ENCODE measurements at places on chromosomes 11 and 22.

- DNase-seq = no peak
Observed at GRCh38 chr11:1522081-1522424, 35.5 kb upstream of the MOB2 start.

- DNase-seq = no peak
Observed at GRCh38 chr11:130381317-130381716, 47.1 kb downstream of the ADAMTS8 start.

GRCh38 chr11:28463826-28464225 lies 355.6 kb downstream of the METTL15 start:
- no peak for DNase-seq

GRCh38 chr11:61747192-61747966 lies 5.1 kb upstream of the MYRF start:
- no peak for DNase-seq

DNA sequence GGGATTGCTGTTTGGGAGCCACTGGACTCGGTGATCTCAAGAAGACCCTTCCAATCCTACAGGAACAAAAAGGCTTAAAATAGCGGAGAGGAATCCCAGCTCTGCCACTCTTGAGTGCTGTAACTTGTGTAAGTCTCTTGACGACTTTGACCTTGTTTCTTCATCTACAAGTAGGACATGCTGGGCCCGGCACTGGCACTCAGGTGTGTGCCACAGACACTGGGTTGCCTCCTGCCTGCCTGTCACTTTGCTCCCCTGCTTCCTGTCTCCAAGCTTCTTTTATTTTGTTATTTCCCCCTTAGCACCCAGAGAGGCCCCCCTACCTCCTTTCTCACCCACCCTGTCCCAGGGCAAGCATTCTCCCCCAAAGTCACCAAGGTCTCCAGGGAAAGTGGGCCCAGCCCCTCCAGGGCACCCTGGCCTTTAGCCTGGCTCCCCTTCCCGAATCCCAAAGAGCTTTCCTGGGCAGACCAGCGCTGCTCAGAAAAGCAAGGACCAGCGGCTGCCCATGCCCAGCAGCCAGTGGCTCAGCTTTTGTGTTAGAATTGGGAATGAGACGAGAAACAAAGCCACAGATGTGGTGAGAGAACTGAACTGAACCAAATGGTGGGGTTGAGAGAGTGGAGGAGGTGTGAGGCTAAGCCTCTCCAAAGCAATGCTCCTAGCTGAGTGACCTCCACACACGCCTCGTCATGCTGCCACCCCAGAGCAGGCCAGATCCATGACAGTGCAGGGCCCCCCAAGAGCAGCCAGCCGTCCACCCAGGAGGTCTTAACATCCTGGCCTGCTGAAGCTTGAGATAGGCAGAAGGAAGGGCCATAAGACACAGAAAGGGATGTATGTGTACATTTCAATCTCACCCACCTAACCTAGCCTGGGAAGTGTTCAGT lies 4.5 kb downstream of the TRIM29 start:
- no peak for DNase-seq

DNA sequence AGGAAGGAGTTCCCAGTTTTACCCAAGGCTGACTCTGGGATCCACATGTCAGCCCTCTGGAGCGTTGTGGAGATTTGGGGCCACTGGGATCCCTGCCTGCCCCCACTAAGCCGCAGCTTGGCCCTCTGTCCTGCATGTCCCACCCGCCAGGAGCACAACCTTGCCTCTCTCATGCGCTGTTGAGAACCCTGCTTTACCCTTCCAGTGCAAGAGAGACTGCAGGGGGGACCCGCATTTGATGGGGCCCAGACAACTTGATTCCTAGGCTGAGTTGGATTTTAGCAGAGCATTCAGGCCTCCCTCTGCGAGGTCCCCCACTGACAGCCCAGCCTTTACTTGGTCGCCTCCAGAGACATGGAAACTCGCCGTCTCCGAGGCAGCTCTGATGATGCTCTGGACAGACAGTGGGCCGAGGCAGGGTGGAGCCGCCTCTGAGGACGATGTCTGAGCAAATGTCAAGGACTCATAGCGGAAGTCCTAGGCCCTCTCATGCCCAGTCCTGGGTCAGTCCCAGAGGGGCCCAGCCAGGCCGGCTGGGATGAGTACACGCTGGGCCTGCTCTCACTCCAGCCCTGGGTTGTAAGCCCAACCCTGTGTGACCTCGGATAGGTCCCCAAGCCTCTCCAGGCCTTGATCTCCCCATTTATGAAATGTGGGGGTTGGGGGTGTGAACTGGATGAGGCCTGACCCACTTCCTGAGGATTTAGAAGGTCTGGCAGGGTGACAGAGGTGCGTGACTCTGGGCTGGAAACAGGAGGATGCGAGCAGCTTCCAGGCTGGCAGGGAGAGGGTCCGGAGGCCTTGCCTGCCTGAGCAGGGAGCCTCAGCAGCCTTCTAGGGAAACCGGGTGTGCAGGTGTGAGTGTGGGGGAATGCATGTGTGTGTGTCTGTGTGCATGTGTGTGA lies 630 bp downstream of the CD5 start:
- no peak for DNase-seq

- no peak for DNase-seq
Observed at GRCh38 chr22:49021926-49022815, 805.5 kb downstream of the BRD1 start.

- no peak for DNase-seq
Observed at GRCh38 chr11:84634309-84634708, 992.8 kb downstream of the DLG2 start.

GRCh38 chr11:8323161-8323935 lies 59.7 kb upstream of the LMO1 start:
- DNase-seq = no peak

DNA sequence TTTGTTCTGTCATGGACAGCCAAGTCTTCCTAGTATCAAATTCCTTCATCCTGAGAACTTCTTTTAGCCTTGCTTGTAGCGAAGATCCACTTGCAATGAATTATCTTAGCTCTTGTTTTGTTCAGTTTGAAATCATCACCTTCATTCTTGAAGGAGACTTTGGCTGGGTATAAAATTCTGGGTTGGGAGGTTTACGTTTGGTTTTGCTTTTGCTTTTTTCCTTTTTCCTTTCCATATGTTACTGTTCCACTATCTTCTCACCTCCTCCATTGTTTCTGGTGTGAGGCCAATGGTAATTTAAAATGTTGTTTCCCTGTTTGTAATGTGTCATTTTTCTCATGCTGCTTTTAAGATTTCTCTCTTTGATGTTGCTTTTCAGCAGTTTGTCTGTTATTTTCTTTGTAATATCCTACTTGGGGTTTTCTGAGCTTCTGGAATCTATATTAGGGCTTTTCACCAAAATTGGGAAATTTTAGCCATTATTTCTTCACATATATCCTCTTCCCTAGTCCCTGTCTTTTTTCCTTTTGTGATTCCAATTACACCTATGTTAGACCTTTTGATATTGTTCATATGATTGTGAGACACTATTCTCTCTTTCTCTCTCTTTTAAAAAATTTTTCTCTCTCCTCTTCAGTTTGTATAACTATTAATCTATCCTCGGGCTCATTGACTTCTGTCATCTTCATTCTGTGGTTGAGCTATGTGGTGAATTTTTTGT lies 172.7 kb downstream of the EFCAB6 start:
- no peak for DNase-seq

DNA sequence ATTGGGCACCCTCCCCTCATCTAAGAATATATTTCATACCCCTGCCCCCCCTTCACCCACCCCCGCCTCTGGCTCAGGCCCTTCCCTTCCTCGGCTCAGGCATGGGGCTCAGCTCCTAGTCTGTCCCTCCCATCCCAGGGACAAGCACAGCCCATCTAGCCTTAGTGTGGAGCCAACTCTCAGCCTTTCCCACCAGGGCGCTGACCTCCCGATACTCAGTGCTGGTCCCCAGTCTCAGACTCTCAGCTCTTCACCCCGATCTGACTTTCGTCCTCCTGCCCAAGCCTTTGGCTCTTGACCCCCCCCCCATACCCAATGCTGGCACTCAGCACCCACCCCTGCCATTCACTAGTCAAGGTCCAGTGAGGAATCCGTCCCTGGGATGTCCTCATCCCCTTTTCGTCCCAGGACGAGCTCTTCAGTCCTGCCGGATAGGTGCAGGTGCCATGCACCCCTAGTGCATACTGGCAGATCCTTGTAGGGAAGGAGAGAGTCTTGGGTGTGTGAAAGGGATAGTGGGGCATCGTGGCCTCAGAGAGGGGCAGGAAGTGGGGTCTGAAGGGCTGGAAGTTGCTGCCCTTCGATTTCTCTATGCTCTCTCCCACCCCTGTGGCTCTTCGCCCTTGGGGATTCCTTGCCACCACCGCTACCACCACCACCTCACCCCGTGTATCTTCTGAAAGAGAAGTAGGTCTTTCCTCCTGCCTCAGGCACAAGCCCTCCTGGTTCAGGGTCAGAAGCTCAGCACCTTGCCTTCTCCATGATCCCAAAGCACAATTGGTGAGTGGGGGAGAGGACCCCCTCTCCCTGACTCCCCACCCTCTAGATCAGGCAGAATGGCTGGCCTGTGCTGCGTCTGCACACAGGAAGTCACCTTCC lies 2.4 kb downstream of the TPBGL start:
- no peak for DNase-seq

DNA sequence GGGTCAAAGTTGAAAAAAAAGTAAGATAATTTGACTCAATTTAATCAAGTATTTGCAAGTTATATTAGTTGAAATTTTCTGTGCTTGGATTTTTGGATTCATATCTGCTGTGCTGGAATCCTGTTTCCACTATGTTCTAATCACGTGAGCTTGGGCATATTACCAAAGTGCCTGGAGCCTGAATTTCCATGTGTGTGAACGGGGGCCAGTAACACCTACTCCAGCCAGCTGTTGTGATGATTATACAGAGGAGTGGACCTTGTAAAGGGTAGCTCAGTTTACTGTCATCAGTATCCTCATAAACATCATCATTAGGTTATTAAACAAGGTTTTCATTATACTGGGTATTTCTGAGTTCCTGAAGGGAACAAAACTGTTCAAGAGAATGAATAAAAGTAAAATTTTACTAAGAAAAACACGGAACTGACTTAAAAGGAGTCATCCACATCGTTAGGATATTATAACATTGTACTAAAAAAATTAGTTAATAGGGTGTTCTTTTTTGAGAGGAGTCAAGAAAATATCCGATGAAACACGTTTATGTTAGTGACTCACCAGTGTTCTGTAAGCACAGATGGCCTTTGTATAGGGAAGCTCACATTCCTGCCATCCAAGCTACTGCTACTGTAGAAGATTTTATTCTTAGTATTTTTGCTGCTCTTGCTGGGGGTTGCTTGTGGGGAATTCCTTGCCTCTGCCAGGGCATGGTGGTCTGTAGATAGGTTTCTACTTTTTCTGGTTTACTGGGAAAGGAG lies 144.1 kb downstream of the ARHGAP42 start:
- DNase-seq = no peak

DNA sequence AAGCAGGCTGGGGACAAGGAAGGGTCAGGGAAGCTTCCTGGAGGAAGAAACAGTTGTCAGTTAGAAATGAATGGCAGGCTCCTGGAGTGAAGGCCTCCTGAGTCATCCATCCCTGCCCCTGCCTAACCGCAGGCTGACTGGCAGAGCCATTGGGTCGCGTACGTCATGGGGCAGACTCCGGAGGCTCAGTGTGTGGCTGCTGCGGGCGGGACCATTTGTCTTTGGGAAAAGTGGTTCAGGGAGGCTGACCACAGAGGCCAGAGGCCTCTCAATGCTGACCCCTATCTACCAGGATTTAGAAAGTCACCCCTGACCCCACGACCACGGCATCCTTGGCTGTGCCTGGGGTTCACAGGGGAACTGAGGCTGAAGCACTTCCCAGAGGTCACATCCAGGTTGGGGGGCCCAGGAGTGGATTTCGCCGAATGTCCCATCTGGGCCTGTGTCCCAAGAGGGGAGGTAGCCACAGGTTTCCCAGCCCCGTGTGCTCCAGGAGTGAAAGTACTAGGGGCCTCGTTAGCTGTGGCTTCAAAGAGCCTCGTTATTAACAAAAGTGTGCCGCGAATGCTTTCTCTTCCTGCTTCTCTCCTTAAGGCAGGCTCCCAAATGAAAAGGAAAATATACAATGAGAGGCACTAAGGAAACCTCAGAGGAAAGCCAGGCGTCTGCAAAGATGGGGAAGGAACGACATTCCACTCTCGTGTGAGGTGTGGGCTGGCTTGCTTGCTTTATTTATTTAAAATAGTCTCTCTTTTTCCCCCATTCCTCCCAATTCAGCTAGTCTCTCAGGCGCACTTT lies 58.9 kb downstream of the FLRT1 start:
- no peak for DNase-seq

- no peak for DNase-seq
Observed at GRCh38 chr11:95296165-95296564, 65.2 kb upstream of the SESN3 start.

GRCh38 chr11:34613015-34613414 lies 7.9 kb upstream of the EHF start:
- DNase-seq = no peak

DNA sequence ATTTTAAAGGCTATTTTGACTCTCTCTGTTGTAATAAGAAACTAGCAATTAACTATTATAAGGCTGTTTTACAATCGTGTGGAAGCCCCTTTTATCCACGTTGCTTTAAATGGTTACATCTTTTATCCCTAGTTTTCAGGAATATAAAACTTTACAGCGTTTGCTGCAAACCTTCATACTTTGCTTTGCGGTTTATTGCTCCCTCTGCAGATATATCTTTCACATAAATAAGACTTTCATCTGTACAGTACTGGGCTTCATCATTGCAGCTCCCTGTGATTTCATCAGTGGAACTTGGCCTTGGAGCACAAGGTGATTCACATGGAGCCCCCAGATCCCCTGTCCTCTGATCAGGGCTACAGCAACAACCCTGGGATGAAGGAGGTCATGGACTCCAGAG lies 25.6 kb downstream of the HTR3A start:
- DNase-seq = no peak

GRCh38 chr22:38655519-38656255 lies 505 bp downstream of the FAM227A start:
- DNase-seq = no peak

- DNase-seq = no peak
Observed at GRCh38 chr11:62816557-62816956, 11.3 kb upstream of the NXF1 start.

DNA sequence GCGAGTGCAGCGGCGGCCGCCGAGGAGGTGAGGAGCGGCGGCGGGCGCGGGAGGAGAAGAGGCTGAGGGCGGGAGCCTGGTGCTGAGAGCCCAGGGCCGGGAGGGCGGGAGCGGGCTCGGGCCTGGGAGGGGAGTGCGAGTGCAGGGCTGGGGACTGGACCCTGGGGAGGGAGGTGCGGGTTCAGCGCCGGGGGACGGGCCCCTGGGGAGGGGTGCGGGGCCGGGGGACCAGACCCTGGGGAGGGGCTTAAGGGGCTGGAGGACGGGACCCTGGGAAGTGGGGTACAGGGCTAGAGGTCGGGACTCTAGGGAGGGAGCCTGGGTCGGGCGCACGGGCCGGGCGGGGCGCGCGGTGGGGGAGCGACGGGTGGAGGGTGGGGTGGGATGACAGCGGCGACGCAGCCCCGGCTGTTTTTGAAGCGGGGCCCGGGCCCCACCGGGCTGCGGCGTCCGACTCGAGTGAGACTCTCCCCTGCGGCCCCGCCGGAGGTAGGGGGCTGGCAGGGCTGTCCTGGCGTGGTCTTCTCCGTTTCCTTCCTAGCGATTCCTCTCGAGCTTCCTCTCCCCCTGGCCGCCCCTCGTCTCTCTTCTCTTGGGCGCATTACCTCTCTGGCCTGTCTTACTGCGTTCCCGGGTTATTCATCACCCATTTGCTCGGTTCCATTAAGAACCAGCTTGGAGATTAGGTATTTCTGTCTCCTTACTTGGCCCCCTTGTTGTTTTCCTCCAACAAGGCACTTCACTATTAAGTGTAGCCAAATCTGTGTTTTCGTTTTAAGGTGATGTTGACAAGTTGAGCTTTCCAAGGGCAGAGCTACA lies 754 bp downstream of the NUP50 start:
- no peak for DNase-seq

Data from activated CD8-positive, alpha-beta memory T cell treated with anti-CD3 and anti-CD28 coated beads for 4 hours (primary cell).